BJ (cell line): ENCODE measurements at places on chromosomes 4 and X.

DNA sequence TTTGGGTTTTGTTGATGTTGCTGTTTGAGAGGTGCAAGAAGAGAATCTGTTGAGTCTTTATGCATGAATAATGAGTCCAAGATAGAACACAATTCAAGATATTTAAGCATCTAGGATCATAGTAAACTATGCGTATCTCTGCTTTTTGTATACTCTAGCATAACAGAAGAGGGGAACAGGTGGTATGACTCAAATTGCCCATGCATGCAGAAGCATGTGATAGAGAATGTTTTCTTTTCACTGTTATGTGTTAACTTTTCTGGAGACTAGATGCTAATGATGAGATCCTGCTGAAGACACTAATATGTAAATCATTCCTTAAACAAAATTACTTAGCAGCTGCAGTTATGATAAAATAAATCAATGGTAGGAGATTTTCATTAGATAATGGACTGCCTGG lies 165.3 kb upstream of the FTHL17 start:
- DNase-seq = no peak

GRCh38 chr4:152408514-152409327 lies 127.2 kb downstream of the FBXW7 start:
- DNase-seq = no peak

- no peak for DNase-seq
These were observed 224.7 kb upstream of the SFRP2 start for GRCh38 chr4:154013576-154013975.

- DNase-seq = no peak
These were observed 68.5 kb upstream of the HMX1 start for GRCh38 chr4:8939840-8940742.

DNA sequence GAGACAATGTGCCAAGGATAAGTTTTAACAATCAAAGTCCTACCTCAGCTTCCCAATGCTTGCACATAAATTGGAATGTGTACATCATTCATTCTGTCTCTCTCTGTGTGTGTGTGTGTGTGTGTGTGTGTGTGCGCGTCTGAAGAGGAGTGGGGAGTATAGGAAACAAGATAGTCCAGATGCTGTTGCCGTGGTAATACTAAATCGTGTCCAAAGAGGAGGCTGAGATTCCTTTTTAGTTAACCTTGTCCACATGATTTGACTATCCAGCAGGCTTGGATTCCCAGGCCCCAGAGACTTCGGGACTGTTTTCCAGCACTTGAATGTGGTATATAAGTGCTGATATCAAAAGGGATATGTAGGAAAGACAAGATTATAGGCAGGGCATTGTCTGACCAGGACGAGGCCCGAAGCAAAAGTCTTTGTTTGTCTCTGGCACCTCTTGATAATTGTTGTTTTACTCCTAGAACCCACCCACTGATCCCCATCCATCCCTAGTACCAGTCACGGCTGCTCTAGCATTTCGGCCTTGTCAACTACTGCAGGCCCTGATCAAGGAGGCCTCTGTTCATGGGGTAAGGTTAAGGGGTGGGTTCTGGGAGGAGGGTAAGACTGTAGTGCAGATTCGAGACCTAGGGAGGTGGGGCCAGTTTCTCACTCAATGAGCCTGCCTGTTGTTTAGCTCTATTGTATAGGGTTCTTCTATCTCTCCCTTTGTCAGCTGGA lies 3.9 kb downstream of the PLP1 start:
- DNase-seq = no peak

GRCh38 chr4:157992038-157992705 lies 180.7 kb downstream of the GASK1B start:
- DNase-seq = no peak

GRCh38 chrX:10420134-10420533 lies 200.3 kb downstream of the MID1 start:
- no peak for DNase-seq

GRCh38 chrX:22376369-22376768 lies 103.7 kb downstream of the CBLL2 start:
- DNase-seq = no peak

DNA sequence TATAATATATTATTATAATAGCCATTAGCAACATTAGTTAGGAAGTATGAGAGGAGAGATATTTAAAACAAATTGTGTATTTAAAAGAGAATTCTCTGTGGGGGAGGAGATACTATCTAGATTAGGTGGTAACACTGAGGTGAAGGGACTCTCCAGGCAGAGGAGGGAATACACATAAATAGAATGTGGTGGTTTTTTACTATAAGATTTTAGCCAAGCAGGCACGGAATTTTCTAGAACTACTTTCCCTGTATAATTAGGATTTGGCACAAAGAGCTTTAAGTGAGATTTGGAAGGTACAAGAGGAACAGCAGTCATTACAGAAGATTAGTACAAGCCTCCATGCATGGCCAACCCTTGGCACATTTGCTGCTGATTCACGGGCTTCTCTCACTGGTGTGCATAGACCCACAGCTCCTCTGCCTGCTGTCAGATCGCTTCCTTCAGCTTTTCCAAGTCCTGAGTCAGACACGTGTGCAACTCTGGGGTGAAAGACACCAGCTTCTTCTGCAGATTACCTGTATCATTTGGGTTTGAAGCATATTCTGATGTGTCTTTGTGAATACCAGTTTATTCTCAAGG lies 685.5 kb downstream of the KCTD8 start:
- no peak for DNase-seq
